Cortex of kidney (tissue), 1 donor: ENCODE measurements at places on chromosomes 1 and 21.

DNA sequence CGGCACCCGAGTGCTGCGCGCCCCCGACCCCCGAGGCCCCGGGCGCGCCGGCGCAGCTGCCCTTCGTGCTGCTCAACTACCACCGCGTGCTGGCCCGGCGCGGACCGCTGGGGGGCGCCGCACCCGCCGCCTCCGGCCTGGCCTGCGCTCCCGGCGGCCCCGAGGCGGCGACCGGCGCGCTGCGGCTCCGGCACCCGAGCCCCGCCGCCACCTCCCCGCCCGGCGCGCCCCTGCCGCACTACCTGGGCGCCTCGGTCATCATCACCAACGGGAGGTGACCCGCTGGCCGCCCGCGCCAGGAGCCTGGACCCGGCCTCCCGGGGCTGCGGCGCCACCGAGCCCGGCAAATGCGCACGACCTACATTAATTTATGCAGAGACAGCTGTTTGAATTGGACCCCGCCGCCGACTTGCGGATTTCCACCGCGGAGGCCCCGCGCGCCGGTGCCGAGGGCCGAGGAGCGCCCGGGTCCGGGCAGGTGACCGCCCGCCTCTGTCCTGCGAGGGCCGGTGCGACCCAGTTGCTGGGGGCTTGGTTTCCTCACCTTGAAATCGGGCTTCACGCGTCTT lies 49.0 kb downstream of the SIM2 start:
- DNase-seq: no peak

DNA sequence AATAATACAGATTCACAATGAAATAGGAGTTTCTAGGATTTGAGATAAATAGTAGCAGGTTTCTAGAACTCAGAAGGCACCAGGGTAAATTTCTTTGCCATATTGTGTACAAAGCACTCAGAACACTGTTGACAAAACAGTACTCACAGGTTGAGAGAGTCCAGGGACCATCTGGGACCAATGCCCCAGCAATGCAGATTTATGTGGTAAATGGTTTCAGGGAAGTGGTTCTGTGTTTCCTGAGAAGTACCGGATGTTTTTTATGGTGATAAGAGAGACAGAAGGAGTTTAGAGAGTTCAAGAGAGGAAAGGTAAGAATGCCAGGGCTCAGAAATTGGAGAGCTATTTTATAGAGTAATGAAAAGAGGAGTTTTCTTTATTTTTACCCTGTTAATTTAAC lies 29.6 kb upstream of the DIPK1A start:
- no peak for DNase-seq

- DNase-seq: no peak
Measured at GRCh38 chr1:115873184-115873583, 32.3 kb upstream of the NHLH2 start.

DNA sequence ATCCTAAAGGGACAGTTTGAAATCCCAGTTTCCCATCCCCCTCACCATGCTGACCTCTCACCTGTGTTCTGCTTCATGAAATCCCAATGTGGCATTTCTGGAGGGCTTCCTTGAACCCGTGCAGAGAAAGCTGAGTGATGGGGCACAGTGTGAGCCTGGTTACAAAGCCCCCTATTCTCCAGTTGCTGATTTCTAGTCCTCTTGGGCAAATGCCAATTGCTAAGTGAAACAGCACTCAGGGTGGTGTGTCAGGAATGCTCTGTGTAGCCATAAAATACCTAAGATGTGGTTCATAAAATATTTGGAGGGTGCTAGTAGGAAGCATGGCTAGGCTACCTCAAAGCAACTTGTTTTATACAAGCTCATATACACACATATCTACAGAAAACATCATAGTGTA lies 32.0 kb downstream of the SUSD4 start:
- no peak for DNase-seq

GRCh38 chr1:15410884-15411245 lies 1.2 kb downstream of the EFHD2 start:
- DNase-seq: no peak

DNA sequence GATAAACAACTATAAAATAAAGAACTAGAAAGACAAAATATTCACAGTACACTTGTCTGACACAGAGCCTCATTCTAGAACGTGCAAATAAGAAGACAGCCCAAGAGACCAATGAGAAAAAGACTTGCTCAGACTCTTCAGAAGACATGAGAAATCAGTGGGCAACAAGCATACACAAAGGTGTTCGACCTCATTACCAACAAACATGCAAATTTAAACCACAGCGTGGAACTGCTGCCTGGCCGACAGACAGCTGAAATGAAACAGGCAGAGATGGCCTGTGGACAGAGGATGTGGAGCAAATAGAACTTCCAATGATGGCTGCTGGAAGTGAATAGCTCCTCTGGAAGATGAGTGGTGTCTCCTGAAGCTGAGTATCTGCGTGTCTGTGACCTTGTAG lies 22.4 kb upstream of the COL6A1 start:
- no peak for DNase-seq

- no peak for DNase-seq
Measured at GRCh38 chr1:98963064-98963758, 41.5 kb downstream of the PLPPR5 start.

DNA sequence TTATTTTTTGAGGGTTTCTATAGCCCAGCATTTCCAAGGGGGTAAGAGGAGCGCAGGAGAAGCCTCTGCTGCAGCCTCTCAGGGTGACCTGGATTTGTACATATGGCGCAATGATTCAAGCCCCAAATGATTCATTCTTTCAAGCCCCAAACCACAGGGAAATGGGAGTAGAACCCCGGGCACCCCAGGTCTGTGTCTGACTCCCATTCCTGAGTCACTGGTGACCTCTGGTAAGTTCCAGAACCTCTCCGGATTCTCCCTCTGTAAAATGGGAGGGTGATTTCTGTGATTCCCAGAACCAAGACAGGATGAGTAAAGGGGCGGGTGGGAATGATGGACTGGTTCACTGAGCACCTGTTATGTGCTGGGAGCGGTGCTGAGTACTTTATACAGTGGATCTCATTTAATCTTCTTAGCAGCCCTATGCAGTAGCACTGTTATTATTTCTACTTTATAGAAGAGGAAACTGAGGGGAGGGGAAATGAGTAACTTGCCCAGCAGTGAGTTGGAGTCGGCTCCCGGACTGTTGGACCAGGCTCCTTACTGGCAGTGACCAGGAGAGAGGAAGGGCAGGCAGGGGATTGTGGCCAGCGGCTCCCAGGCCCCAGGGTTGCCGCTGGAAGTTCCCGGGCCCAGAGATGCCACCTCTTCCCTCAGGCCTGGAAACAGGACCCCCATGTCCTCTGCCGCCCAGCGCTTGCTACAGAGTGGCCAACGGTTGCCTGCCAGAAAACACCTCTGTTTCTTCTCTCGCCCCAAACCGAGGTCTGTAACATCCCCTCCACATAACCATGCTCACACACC lies 20.3 kb upstream of the SLC26A9 start:
- DNase-seq: no peak

DNA sequence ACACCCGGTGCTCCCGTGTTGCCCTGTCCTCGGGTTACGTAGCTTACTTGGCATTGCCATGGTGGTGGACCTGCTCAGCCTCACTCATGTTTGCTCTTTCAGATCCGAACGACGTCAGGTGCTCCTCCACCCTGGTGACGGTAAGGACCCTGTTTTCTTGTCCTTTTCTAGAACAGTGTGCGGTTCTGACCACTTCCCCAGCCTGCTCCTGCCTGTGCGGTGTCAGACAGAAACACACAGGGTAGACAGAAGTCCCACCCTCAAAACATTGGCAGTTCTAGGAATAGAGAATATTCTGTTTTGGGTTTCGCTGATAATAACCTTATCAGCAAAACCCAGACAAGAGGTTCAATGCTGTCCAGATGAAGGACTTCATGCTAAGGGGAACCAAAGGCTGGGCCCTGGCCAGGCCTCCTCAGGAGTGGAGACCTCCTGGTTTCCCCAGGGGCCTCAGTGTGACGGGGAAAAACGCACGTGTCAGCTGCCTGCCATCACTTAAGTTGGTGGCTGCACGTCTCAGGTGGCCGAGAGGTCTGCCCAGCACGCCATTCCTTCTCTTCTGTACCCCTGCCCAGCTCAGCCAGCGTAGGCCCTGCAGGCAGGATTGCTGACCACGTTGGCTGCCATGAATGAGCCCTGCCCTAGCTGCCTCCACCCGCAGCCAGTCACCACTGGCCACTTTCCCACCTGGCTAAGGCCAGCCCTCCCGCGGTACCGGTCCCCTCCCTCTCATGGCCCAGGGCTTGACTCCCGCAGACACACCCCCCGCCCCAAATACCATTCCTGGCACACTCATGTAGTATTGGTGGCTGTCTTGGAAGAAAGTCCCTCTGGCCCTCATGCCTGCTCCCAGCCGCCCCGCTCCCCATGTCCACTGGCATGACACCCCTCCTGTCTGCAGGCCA lies 33.6 kb downstream of the SLC37A1 start:
- no peak for DNase-seq

DNA sequence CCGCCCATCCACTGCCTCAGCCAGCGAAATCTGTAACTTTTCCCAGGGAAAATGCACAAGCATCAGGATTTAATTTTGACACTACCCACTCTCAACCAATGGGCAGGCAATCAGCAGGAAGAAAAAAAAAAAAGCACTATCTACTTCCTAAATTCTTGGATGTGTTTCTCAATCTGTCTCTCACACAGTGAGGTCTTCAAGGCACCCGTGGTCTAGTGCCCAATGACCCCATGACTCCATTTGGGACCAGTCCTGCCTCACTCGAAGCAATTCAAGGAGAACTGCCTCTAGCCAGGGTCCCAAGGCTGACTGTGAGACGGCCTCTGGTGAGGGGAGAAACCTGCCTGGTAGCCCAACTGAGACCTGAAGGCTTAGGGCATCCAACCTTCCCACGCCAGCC lies 35.9 kb downstream of the CSF1 start:
- DNase-seq: no peak
